ENCODE measurements at places on chromosomes 1 and 21.

DNA sequence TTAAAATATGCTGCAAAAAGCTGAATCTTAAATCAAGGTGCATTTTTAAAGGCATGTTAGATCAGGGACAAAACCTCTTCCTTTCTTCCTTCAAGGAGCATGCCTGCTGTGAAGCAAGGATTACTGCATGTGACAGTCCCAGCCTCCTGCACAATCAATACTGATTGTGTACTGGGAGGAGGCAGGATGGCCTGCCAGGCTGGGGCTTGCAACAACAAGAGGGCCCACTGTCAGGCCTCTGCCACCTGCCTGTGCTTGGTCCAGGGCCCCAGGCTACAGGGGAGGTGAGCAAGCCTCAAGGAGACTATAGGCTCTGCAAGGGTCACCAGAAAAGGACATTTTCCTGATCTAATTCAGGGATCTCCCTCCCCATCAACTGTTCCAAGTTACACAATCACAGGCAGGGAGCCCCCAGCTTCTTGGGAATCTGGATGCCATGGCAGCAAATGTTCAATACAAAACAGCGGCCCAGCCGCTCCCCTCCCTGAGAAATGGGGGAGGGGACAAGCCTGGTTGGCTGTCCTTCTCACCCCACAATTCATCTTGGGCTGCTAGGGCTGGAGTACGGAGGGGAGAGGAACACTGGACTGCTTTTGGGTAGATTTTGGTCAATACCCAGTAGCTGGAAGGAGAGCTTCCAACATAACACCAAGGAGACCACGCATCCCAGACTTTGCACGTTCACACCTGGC, 76.7 kb downstream of the SSBP3 start:
- ATAC-seq = no peak

DNA sequence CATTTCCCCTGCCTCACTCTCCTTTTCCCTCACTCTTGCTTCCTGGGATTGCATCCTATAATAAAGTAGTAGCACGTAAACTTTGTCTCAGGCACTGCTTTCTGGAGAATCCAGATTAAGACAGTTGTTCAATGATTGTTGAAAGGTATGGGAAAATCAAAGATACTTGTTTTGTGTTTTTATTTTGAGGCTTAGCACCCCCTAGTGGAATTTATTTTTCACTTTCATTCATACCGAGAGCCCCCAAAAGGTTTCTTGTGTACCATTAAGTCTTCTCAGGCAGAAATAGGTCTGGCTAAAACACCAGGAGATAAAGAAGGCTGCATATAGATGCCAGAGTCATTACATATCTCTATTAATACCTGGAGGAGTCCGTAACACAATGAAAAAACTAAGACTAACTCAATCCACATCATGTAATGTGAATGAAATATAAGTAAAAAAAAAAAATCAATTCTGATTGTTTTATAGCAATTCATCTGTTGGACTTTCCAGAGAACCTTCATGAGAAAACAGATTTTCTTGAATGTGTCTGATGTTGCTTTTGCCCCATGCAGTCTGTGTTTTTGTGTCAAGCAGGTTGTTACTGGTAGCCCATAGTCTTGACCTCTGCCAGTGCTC, 103.5 kb downstream of the RPE65 start:
- no peak for ATAC-seq

DNA sequence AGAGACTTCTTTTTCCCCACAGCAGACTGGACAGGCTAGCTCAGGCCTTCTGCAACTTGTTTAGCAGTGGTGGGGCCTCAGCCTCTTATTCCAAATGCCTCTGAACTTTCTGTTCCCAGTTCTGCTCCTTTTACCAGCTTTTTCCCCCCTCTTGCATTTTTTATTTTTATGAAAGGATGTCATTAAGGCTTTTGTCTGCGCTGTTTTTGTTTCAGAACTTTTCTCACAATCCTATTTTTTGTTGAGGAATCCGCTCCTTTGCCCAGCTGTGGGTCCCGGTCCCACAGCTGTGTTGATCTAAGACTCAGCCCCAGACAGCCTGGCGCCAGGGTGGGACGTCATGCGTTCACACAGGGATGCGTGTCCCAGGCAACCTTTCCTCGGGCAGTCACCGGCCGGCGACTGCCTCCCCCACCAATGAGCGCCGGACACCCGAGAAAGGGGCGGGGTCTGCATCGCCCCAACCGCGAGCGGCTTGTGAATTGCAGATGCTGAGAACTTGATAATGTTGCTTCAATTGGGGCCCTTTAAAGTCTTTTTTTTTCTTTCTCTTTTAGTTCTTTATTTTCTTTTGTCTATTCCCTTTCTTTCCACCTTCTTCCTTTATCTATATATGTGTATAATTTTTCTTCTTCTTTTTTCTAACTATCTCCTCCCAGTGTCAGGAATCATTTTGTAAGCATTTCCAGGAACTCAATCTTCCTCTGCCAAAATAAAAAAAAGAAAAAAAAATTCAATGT, 3.0 kb upstream of the ID3 start:
- ATAC-seq = no peak

DNA sequence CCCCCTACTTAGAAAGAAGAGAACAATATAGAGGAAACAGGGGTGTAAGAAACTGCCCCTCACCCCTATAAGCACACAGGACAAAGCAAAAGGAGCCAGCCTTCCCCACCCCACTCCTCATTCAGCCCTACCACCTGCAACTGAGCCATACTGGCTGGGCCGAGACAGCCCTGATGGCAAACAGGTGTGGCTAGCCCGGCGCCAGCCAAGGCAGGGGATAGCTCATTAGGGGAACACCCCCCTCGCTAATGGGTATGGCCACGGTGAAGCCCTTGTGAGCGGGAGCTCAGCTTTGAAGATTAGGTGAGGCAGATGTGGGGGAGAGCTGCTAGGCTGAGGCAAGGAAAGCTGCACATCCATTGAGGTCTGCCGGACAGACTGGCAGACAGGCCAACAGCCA, 65.5 kb downstream of the ERI3 start:
- no peak for ATAC-seq

- no peak for ATAC-seq
These were observed 37.6 kb upstream of the LDLRAP1 start for GRCh38 chr1:25505656-25506385.

DNA sequence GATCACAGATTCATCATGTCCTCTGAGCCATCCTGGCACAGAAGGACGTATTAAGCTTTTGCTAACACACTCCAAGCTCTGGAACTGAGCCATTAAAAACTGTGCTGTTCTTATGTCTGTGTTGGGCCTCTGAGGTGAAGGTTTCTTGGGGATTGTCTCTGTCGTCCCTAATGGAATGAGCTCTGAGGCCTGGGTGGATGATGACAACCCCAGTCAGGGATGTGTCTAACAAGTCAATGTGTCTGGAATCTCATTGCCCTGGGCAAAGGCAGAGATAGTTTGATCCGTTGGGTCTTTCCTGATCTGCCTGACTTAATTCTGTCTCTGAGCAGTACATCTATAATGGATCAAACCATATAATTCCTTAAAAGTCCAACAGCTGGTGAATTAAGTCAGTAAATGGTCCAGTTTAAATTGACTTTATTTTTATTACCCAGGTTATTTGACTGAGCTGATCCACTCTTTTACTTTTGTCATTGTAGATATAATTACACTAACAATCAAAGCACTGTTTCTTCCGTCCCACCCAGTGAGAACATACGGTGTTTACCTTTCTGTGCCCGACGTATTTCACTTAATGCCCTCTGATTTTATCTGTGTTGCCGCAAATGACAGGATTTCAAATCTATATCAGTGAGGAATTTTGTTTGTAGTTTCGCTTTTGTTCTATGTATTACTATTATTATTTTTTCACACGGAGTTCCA, 38.8 kb upstream of the OR2B11 start:
- no peak for ATAC-seq

GRCh38 chr1:172269644-172270043, 150.8 kb upstream of the C1orf105 start:
- no peak for ATAC-seq

- no peak for ATAC-seq
These were observed 13.9 kb downstream of the CRYBG2 start for GRCh38 chr1:26340047-26340481.

DNA sequence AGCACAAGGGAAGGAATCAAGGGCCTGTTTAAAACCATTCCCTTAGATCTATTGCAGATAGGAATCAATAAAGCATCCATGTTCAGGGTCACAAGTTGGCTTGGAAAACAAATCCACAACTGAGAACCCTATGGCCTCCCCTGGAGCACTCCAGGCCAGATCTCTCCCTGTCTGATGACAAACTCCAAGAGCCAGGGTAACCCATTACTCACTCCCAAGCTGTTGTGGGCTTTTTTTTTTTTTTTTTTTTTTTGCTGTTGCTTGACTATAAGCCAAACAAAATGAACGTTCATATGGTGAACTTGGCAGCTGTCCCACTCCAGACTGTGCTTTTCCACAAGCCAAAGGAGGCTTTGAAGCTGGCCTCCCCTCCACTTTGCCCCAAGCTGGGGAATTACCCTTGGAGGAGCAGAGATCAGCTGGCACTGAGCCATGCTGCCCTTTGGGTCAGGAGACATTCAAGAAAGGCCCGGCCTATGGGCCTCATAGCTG, 35.7 kb upstream of the VAV3 start:
- no peak for ATAC-seq

GRCh38 chr1:238499021-238499420, 608.3 kb upstream of the ZP4 start:
- no peak for ATAC-seq

GRCh38 chr1:243705585-243705984, 144.5 kb downstream of the AKT3 start:
- ATAC-seq = no peak

Measured in activated T-helper 17 cell treated with anti-CD3 and anti-CD28 coated beads, Interleukin-2, amount 50 U/mL, for 72 hours (primary cell).